ENCODE measurements at places on chromosomes 1 and 21.

DNA sequence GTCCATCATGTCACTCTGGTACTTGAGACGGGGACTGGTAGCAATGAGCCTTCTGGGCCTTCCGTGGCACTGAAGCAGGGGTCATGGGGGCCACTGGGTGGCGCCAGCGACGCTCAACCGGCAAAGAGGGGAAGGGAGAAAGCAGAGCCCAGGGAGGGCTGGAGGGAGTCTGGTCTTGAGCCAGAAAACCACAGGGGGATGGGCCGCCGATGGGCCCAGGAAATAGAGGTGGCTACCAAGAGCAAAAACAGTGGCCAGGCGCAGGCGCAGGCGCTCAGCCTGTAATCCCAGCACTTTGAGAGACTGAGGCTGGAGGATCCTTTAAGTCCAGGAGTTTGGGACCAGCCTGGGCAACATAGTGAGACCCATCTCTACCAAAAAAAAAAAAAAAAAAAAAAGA, 21.8 kb downstream of the EXOC8 start:
- peak; percentile 38 for DNase-seq

DNA sequence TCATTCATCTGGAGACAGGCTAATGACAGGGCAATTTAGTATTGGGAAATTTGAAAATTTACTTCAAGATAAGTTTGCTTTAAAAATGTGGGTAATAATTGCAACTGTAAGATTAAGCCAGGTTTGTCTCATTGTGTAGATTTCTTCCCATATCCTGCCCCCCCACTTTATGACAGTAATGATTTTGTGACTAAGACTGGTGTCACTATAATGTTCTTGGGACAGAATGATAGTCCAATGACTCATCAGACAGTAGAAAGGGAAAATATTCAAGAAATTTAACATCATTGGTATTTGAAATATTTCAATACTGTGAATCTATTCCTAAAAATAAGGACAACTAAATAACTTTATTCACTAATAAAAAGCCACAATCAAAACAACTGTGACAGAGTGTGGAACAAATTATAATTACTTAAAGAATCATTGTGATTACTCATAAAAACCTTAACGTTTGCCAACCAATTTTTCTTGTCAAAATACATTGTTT, 36.7 kb downstream of the FH start:
- DNase-seq, result no peak

DNA sequence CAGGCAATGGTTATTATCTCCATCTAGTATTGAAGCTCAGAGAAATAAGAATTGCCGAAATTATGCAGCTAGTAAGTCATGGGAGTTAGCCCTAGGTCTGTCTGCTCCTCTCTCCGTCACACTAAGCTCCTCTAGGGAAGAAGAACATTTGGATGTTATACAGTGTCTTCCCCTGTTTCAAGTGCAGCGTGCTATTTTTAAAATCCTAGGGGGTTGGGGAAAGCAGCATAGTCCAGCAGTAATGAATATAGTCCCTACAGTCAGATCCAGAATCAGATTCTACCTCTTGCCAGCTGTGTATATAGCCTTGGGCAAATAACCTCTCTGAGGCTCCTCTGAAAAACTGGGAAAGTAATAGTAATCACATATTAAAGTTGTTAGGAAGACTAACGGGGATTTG, 44.5 kb upstream of the OSBPL9 start:
- no peak for DNase-seq

DNA sequence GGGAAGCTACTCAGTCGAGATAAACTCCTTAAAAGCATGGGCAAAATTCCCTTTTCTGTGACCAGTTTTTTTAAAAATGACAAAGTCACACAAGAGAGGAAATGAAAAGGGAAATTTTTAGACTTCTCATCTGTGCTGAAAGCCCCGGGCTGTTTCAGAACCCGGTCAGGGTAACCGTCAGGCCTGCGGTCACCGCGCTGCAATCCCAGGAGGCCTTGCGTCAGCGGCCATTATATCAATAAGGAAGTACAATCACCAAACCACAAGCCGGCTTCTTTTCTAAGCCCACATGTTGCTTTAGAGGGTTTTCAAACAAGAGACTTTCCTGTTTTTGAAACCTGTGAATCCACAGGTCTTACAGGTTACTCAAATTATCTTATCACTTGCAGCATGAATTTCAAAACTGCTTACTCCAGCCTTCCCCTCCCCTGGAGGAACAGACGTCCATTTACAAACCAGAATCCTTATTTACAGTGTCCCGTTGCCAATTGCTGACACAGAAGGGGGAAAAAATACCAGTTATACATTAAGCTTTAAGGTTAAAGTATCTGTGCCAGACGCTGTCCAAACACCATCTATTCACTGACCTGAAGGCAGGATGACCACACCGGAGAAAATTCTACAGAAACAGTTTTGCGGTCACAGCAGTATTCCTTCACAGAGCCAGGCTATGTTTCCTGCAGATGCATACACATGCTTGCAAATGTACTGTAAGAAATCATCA, 165.3 kb downstream of the TOMM20 start:
- peak; percentile 93 for DNase-seq

GRCh38 chr1:23745515-23745914, 2.2 kb downstream of the ELOA start:
- DNase-seq, result peak; percentile 40

- DNase-seq, result no peak
These were observed 163.2 kb downstream of the TNR start for GRCh38 chr1:175579956-175580750.

DNA sequence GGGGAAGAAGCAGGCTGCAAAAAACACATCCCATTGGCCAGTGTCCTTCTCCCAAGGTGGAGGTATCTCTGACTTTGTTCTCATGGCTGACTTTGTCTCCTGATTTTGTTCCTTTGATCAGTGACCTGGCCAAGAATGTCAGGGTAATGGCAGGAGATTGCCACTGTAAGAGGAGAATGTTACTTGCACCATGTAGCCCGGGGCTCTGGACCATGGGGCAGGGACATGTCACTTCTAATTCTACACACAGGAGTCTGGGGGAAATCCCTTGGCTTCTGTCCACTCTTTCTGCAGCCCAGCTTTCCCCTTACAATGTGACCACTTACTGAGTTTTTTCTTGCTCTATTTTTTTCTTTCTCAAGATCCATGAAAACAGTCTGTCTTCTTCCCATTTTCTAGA, 87.7 kb upstream of the LRRN2 start:
- no peak for DNase-seq

- DNase-seq, result no peak
These were observed 724.6 kb downstream of the USP25 start for GRCh38 chr21:16454399-16454798.

DNA sequence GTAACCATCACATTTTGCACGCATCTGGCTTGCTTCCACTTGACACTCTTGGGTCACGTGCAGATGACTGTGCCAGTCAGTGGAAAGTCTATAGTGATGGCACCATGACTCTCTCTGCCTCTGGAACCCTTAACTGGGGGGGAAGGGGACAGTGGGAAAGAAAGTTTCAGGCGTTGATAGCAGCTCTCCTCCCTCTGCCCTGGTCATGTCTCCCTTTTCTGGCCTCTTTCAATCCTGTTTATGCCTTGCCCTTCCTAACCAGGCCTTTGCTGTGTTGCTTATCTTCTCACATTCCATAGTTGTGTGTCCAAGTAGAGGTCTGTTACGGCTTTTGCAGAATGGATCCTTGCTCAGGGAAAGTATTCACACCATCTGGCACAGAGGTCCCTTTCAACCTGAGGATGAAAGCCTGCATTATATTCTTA, 93.5 kb downstream of the NRDC start:
- no peak for DNase-seq

- DNase-seq, result no peak
These were observed 63.8 kb downstream of the BCAR3 start for GRCh38 chr1:93617670-93618499.

DNA sequence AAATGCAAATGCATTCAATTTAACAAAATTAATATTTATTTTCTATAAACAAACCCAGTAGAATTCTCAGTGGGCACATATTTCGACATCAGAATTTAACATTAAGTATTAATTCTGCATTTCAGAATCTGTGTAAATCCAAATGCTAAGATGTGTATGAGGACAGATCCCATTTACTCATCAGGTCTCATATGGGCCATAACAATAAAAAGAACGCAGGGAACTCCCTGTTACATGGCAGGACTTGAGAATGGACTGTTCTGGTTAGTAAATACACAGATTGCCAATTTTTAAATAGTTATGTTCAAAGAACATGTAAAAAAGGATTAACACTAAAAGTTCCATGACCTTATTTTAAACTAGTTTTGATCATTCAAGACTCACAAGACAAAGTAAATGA, 104.0 kb downstream of the SLC30A10 start:
- DNase-seq, result no peak

DNA sequence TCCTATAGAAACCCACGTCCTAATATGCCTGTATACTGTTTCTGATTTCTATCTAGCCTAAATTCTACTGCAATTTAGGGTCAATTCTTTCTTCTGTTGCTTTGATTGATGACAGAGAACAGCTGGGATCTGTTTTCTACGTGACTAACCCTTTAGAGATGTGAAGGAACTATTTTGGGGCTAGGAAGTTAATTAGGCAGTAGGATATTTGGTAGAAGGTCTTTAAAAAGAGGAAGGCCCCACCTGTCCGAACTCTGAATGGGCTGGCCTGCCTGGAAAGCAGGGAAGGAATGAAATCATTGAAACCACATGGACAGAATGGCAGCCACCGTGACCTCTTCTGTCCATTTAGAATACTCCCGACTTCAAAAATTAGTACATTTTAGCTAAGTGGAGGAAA, 21.0 kb downstream of the EIF2D start:
- no peak for DNase-seq

- no peak for DNase-seq
These were observed 10.4 kb downstream of the IBA57 start for GRCh38 chr1:228176024-228176395.
